ENCODE measurements at places on chromosomes 13 and 19. TPM values are rescaled to one million over a fixed set of nuclear protein-coding genes. Genes with fewer than 3 reads are reported as not detected.

Gene ERICH6B
- total RNA-seq = not detected

Gene NDUFB7
- 193 TPM for total RNA-seq

Gene S1PR2
- total RNA-seq = 0.72 TPM

Gene DOHH
- total RNA-seq = 16.6 TPM

Gene PBX4
- 1.9 TPM for total RNA-seq

Gene ARHGAP33
- total RNA-seq = 9.3 TPM

Gene SIRT2
- 39.0 TPM for total RNA-seq
